Fibroblast of lung (primary cell): ENCODE measurements at places on chromosomes 12 and 14. TPM values are rescaled to one million over a fixed set of nuclear protein-coding genes. Genes with fewer than 3 reads are reported as not detected.

The AKAP3 gene
- 1.5 and 2.8 TPM in 2 replicates for total RNA-seq

The NPFF gene
- total RNA-seq, result not detected in 2 replicates

The HNF1A gene
- not detected in 2 replicates for total RNA-seq

The OVCH1 gene
- total RNA-seq, result 0.51 and 1.2 TPM in 2 replicates

The CHST11 gene
- 2.6 and 3.5 TPM in 2 replicates for total RNA-seq

The KRT74 gene
- not detected in 2 replicates for total RNA-seq

The LRRIQ1 gene
- under 0.01 TPM in 2 replicates for total RNA-seq

The CCDC88C gene
- 0.17 and 0.51 TPM in 2 replicates for total RNA-seq

The VEZT gene
- 50.1 and 76.6 TPM in 2 replicates for total RNA-seq

The IAPP gene
- total RNA-seq, result not detected in 2 replicates

The LMNTD1 gene
- not detected in 2 replicates for total RNA-seq

The FGF23 gene
- not detected in 2 replicates for total RNA-seq

The GARIN6 gene
- total RNA-seq, result not detected in 2 replicates

The GPRC5A gene
- 2.3 and 4.8 TPM in 2 replicates for total RNA-seq

The WNT1 gene
- not detected in 2 replicates for total RNA-seq

The KLHDC2 gene
- 125 and 135 TPM in 2 replicates for total RNA-seq

The SLIRP gene
- total RNA-seq, result 117 TPM in 2 replicates

The HOXC4 gene
- total RNA-seq, result 0.17 and 0.26 TPM in 2 replicates

The HAL gene
- 0.17 TPM in 1 of 2 replicates, not detected in the other for total RNA-seq

The ACSM4 gene
- total RNA-seq, result not detected in 2 replicates

The ADAMTS20 gene
- not detected in 2 replicates for total RNA-seq

The TSHR gene
- not detected in 2 replicates for total RNA-seq

The SIX4 gene
- total RNA-seq, result 9.2 and 18.3 TPM in 2 replicates

The EML5 gene
- 0.66 and 0.77 TPM in 2 replicates for total RNA-seq

The GLIPR1L2 gene
- 0.33 and 1.0 TPM in 2 replicates for total RNA-seq

The MYF6 gene
- total RNA-seq, result under 0.01 TPM in 1 of 2 replicates, not detected in the other

The CYP27B1 gene
- under 0.01 and 0.17 TPM in 2 replicates for total RNA-seq

The USP44 gene
- 27.2 and 27.4 TPM in 2 replicates for total RNA-seq

The CLEC6A gene
- not detected in 2 replicates for total RNA-seq

The NKX2-8 gene
- not detected in 2 replicates for total RNA-seq
